ENCODE measurements at places on chromosomes 4 and X. TPM values are rescaled to one million over a fixed set of nuclear protein-coding genes. Genes with fewer than 3 reads are reported as not detected.
A peak's percentile ranks its signal among the peaks of the same experiment; 100 is the strongest.

SMARCAD1 gene
- 31.7 TPM for total RNA-seq

ZCCHC18 gene
- total RNA-seq, result 6.2 TPM

ZC4H2 gene
- total RNA-seq, result 3.8 TPM

SSX4 gene
- total RNA-seq, result 3.8 TPM

PPP1R3F gene
- total RNA-seq, result 18.0 TPM

DNA sequence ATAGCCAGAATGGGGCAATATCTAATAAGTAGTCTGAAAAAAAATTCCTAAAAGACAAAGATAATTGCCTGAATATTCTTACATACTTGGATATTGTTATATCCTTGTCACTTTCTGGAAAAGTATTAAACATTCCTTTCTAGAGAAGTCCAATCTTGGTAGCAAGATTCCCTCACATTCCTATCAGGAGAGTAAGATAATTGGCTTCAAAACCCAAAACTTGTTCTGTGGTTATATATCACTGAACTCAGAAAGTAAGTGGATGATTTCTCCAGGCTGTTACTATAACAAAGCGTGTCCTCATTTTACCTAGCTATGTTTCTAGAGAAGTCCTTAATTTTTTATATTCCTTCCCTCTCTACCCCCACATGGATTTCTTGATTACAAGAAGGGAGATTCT is 46.0 kb upstream of the TEX13A start:
- no peaks in the 10 kb centered on the region for H3K27me3 ChIP-seq
- H3K36me3 ChIP-seq, result no peaks in the 10 kb centered on the region
- DNase-seq, result no peak
- H3K4me1 ChIP-seq, result no peaks in the 10 kb centered on the region
- H3K27ac ChIP-seq, result no peak overlapping the region

- H3K4me3 ChIP-seq, result no peak overlapping the region
- DNase-seq, result no peak
- no peaks in the 10 kb centered on the region for H3K36me3 ChIP-seq
- H3K27ac ChIP-seq, result no peak overlapping the region
- H3K4me1 ChIP-seq, result no peaks in the 10 kb centered on the region
- no peaks in the 10 kb centered on the region for H3K27me3 ChIP-seq
These were observed 96.1 kb upstream of the TFDP3 start for GRCh38 chrX:133314281-133314680.

- H3K4me3 ChIP-seq, result no peak overlapping the region
- H3K27ac ChIP-seq, result no peak overlapping the region
- no peak for DNase-seq
- H3K4me1 ChIP-seq, result no peaks in the 10 kb centered on the region
These were observed 181.4 kb upstream of the PCDH7 start for GRCh38 chr4:30538794-30539193.

GRCh38 chrX:47620303-47620685 is 637 bp upstream of the SYN1 start:
- no peak overlapping the region for H3K4me3 ChIP-seq
- H3K36me3 ChIP-seq, result no peaks in the 10 kb centered on the region
- H3K27me3 ChIP-seq, result no peaks in the 10 kb centered on the region
- no peaks in the 10 kb centered on the region for H3K4me1 ChIP-seq

DNA sequence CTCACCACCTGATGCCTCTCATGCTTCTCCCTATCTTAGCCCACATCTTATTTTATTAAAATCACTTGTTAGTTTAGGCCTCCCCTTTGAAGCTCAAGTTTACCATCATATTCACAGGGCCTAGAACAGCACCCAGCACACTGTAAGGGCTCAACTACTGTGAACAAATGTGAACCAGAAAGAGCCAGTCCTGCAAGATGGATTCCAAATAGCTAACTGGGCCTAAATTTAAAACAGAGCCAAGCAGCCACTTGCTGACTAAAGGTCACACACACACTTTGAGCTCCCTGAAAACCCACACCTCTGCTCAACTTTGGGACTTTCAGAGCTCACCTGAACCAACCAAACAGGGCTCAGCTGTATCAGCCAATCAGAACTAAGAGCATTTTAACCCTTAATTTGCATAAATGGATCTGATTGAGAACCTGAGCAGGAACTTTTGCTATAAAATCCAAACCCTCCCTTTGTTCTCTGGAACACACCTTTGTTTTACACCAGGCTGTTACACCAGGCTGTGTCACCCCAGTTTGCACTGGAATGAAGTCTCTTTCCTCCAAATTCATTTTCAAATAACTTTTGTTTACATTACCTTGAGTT is 62.1 kb upstream of the EXOC1L start:
- no peak for DNase-seq
- no peak overlapping the region for H3K4me3 ChIP-seq
- no peaks in the 10 kb centered on the region for H3K36me3 ChIP-seq
- no peaks in the 10 kb centered on the region for H3K27me3 ChIP-seq
- H3K27ac ChIP-seq, result no peak overlapping the region

DNA sequence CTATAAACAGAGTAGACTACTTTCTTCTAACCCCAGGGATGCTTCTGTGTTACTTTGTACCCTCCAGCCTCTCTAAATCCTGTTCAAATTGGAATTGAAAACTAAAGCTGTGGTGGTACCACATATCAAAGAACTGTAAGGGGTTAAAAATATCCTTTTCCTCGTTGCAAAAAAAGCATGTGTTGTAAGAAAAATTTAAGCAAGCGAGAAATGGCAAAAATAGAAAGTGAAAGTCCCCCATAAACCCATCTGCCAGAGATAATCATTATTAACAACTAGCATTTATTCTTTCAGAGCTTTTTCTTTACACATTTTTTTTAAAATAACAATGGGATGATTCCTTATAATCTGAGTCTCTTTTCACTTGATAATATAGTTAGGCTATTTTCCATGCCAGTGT is 40.6 kb downstream of the TMEM164 start:
- no peaks in the 10 kb centered on the region for H3K36me3 ChIP-seq
- no peak overlapping the region for H3K4me3 ChIP-seq
- no peaks in the 10 kb centered on the region for H3K27me3 ChIP-seq
- H3K27ac ChIP-seq, result no peak overlapping the region
- DNase-seq, result no peak
- H3K4me1 ChIP-seq, result no peaks in the 10 kb centered on the region

GRCh38 chr4:86791126-86791525 is 58.1 kb downstream of the SLC10A6 start:
- no peak overlapping the region for H3K4me3 ChIP-seq
- no peak for DNase-seq
- no peaks in the 10 kb centered on the region for H3K27me3 ChIP-seq
- H3K36me3 ChIP-seq, result no peaks in the 10 kb centered on the region
- H3K4me1 ChIP-seq, result no peaks in the 10 kb centered on the region

- H3K4me1 ChIP-seq, result no peaks in the 10 kb centered on the region
- H3K27ac ChIP-seq, result no peak overlapping the region
- no peak overlapping the region for H3K4me3 ChIP-seq
- H3K36me3 ChIP-seq, result no peaks in the 10 kb centered on the region
- peak; percentile 14 for DNase-seq
- no peaks in the 10 kb centered on the region for H3K27me3 ChIP-seq
These were observed 122.2 kb downstream of the SHROOM4 start for GRCh38 chrX:50691820-50692219.

DNA sequence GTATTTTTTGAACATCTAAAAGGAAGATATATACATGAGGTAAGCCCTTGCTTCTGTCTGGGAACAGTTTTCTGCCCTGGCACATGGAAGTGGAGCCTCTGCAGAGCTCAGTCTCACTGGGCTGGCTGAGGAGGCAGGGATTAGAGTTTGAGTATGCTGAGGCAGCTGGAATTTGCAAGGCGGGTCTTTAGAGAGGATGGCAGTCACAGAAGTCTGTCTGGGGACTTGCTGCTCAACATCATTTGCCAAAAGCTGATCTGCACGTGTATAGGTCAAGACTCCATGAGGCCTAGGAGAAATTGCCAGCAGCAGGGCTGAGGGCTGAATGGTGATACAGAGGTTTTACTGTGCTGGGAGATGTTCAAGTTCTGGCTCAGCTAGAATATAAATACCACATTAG is 163.6 kb upstream of the ANK2 start:
- H3K36me3 ChIP-seq, result no peaks in the 10 kb centered on the region
- no peak overlapping the region for H3K27ac ChIP-seq
- no peak overlapping the region for H3K4me3 ChIP-seq
- peak; percentile 23 for DNase-seq

DNA sequence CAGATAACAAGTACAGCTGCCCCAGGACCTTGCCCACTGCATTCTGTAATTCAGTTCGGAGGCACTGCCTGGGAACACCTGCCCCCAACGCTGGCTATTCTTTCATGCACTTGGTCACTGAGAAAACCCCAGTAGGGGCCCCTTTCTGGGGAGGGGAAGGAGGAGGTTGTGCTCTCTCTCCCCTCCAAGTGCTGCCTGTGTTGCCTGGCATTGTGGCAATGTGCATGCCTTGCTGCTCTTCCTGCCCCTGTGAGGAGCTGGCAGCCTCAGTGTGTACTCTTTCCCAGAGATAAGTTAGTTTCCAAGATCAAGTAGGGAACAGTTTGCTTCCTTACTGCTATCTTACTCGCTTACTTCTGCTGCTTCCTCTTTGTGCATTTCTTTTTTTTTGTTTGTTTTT is 90.8 kb downstream of the AASDH start:
- no peaks in the 10 kb centered on the region for H3K36me3 ChIP-seq
- H3K4me3 ChIP-seq, result no peak overlapping the region
- H3K27ac ChIP-seq, result peak overlapping the region; percentile 44
- DNase-seq, result peak; percentile 72
- peaks cover 8% of the 10 kb centered on the region for H3K4me1 ChIP-seq

- H3K27me3 ChIP-seq, result no peaks in the 10 kb centered on the region
- H3K4me3 ChIP-seq, result no peak overlapping the region
- H3K4me1 ChIP-seq, result no peaks in the 10 kb centered on the region
- peak; percentile 29 for DNase-seq
- no peak overlapping the region for H3K27ac ChIP-seq
These were observed 13.4 kb downstream of the GIMD1 start for GRCh38 chr4:106355193-106355592.

- no peak overlapping the region for H3K27ac ChIP-seq
- H3K36me3 ChIP-seq, result no peaks in the 10 kb centered on the region
- no peak for DNase-seq
- no peak overlapping the region for H3K4me3 ChIP-seq
- H3K4me1 ChIP-seq, result no peaks in the 10 kb centered on the region
These were observed 92.3 kb downstream of the DIAPH2 start for GRCh38 chrX:96776966-96777365.

DNA sequence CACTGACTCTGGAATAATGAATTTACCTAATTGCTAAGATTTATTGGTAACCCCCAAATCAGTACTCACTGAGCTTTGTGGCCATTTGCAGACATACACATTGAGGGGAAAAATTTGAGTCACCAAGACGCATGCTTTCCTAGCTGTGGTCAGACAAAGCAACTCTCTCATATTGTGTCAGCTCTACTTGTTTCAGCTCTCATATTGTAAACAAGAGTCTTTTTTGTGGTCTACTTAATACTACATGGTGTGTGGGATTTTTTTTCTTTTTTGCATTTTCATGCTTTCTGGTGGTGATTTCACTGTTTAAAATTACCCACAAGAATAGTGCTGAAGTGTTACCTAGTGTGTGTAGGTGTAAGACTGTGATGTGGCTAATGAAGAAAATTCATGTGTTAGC is 428.2 kb upstream of the GALNT7 start:
- no peak overlapping the region for H3K4me3 ChIP-seq
- H3K4me1 ChIP-seq, result no peaks in the 10 kb centered on the region
- no peaks in the 10 kb centered on the region for H3K36me3 ChIP-seq
- no peak overlapping the region for H3K27ac ChIP-seq
- DNase-seq, result no peak
- no peaks in the 10 kb centered on the region for H3K27me3 ChIP-seq

DNA sequence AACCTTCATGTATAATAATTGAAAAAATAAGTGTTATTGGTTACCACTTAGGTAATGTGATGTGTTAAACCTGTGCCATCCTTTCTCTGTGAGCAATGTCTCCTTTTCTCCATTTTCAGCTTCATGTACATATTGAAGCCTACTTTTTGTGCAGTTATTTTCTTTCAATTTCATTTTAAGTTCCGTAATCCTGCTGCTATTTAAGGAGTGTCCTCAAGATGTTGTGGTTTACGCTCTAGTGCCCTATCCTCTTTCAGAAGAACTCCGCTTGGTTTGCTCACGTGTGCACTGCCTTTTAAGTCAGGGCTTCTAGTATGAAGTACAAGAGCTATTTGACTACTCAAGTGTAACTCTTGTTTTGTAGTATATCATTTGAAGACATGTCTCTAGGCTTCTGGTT is 2253.2 kb upstream of the TENM3 start:
- no peak overlapping the region for H3K27ac ChIP-seq
- H3K27me3 ChIP-seq, result no peaks in the 10 kb centered on the region
- no peaks in the 10 kb centered on the region for H3K36me3 ChIP-seq
- no peak for DNase-seq
- no peak overlapping the region for H3K4me3 ChIP-seq

GRCh38 chrX:87728024-87728423 is 210.4 kb downstream of the KLHL4 start:
- no peaks in the 10 kb centered on the region for H3K36me3 ChIP-seq
- H3K27me3 ChIP-seq, result no peaks in the 10 kb centered on the region
- H3K27ac ChIP-seq, result no peak overlapping the region
- DNase-seq, result no peak
- H3K4me1 ChIP-seq, result no peaks in the 10 kb centered on the region

GRCh38 chr4:23225564-23225963 is 532.8 kb downstream of the GBA3 start:
- H3K27me3 ChIP-seq, result no peaks in the 10 kb centered on the region
- H3K36me3 ChIP-seq, result no peaks in the 10 kb centered on the region
- DNase-seq, result no peak
- H3K4me1 ChIP-seq, result no peaks in the 10 kb centered on the region
- no peak overlapping the region for H3K4me3 ChIP-seq
- no peak overlapping the region for H3K27ac ChIP-seq

- no peaks in the 10 kb centered on the region for H3K36me3 ChIP-seq
- no peak overlapping the region for H3K27ac ChIP-seq
- no peak for DNase-seq
- no peaks in the 10 kb centered on the region for H3K27me3 ChIP-seq
- H3K4me1 ChIP-seq, result no peaks in the 10 kb centered on the region
These were observed 118.7 kb downstream of the ZNF330 start for GRCh38 chr4:141339391-141339790.

- H3K27ac ChIP-seq, result no peak overlapping the region
- H3K27me3 ChIP-seq, result no peaks in the 10 kb centered on the region
- no peak overlapping the region for H3K4me3 ChIP-seq
- H3K4me1 ChIP-seq, result no peaks in the 10 kb centered on the region
These were observed 243.9 kb upstream of the FAT4 start for GRCh38 chr4:125070861-125071260.

DNA sequence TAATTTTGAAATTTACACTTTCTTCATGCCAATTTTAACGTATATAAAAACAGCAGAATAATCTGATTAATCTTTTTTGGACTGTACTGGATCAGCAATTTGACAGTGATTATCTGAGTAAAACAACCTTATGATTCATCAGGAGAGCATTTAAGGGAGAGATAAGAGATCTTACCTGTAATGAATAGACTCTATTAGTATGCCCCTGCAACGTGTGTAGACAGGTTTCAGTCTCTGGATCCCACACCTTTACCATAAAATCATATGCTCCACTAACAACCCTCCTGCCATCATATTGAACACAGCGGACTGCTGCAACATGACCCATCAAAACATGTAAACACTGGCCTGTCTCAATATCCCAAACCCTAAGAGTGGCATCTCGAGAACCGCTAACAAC is 210.1 kb downstream of the FBXW7 start:
- DNase-seq, result no peak
- no peak overlapping the region for H3K4me3 ChIP-seq
- no peaks in the 10 kb centered on the region for H3K4me1 ChIP-seq
- H3K27me3 ChIP-seq, result no peaks in the 10 kb centered on the region
